ENCODE measurements at places on chromosomes 6 and 20.

- no peak for DNase-seq
Observed at GRCh38 chr6:33817489-33817888, 13.7 kb upstream of the MLN start.

DNA sequence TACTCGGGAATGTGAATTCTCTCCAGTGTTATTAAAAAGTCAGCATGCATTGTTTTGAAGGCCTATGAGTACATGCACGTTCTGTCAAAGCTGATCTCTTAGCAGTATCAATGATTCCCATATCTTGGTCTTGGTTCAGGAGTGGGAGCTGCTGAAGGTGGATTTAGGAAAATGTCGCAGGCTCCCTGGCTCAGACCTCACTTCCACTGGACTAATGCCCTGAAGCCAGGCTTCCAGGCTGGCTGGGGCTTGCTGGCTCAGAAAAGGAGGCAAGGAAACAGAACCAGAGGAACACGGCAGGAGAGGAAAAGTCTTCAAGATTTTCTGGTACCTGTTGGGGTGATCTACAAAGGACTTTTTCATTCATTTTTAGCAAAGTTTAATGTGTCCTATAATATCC lies 81.6 kb downstream of the OLIG3 start:
- DNase-seq, result no peak

GRCh38 chr6:160013987-160014868 lies 45.3 kb downstream of the IGF2R start:
- no peak for DNase-seq

DNA sequence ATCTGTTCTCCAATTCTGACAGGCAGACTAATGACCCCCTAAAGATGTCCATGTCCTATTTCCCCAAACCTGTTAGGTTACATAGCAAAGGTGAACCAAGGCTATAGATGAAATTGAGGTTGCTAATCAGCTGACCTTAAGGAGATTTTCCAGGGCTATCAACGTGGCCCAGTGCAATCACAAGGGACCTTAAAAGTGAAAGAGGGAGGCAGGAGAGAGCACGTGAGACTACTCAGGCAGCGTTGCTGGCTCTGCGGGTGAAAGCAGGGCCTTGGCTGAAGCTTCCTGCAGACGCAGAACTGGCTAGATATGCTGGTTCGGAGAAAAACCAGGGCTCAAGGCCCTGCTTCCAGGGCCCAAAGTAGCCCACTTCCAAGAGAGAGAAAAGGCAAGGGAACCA lies 78.7 kb downstream of the NCOA7 start:
- no peak for DNase-seq

- DNase-seq, result no peak
Observed at GRCh38 chr6:12277386-12277785, 12.8 kb upstream of the EDN1 start.

DNA sequence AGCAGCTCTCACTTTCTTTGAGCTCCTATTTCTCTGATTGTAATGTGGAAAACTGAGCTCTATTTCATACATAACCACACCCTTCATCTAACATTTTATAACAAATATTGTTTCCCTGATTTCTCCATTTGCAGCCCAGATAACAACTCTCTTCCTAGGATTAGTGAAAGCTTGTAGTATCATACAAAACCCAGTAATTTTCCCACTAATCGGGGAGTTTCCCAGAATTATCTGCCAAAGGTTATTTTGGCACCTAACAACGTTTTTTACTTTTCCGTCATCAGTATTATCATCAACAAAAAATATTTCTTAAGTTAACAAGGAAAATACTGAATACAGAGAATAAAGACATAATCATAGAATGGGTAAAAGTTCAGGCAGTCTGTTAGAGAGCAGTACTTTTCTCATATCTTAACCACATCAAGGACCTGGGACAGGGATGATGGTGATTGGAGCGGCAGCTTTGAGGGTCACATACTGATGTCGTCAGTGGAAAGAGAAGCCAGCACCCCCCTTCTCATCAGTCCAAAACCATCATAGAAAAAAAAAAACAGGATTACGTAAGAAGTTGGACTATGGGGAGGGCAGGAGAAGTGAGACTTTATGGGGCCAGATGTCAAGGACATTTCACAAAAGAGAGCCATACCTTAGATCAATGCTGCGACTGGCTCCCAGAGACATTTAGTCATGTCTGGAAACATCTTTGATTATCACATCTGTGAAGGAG lies 166.1 kb upstream of the TNFAIP3 start:
- DNase-seq, result no peak

GRCh38 chr20:51700809-51701285 lies 67.3 kb downstream of the ATP9A start:
- no peak for DNase-seq

DNA sequence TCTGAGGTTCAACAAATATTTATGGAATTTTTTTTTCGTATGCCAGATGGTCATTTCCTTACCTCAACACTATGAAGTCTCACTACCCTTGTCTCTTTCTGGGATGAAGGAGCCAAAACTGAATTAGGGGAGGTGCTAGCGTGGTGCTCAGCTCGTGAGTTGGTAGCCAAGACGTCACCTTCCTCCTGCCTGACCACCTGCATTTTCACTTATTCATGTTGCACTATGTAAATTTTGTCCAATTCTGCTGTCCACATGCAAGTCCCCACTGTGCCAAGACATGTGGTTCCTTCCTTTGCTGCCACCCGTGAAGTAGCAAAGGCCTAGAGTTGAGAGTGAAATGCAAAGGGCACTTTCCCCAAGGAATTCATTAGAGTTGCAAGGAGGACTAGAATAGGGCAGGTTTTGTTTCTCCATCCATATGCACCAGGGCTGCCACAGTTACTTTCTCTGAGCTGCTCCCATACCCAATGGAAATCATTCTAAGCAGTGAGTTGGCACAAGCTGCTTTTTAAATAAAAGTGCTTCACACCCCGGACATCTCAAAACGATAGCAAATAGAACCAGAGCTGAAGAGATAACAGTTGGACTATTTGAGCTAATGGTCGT lies 591.3 kb upstream of the NOX3 start:
- DNase-seq, result no peak

DNA sequence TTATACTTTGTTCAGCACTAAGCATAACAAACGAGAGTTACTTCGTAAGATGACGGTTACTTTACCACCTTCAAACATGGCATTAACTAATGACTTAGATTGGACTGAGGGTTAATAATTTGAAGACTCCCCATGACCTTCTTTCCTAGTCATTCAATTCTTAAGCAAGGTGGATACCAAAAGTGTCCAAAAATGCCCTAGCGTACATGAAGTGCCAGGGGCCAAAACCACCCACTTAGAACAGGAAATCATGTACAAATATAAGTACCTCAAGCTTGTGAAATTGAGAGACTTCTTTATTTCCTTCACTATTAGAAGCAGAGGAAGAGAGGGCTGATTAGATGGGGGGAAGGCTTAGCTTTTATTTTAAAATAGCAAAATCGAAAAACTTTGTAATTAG lies 166.4 kb downstream of the ATXN1 start:
- DNase-seq, result no peak
